ENCODE measurements at places on chromosomes 12 and 14. TPM values are rescaled to one million over a fixed set of nuclear protein-coding genes. Genes with fewer than 3 reads are reported as not detected.

Gene PFDN5
- 408 TPM for total RNA-seq

Gene CARMIL3
- total RNA-seq = under 0.01 TPM

Gene SCYL2
- 37.5 TPM for total RNA-seq

Gene KRT73
- total RNA-seq = not detected

Gene RNF212B
- not detected for total RNA-seq
